CD4-positive, alpha-beta T cell (primary cell): ENCODE measurements at places on chromosomes 2 and 18.

DNA sequence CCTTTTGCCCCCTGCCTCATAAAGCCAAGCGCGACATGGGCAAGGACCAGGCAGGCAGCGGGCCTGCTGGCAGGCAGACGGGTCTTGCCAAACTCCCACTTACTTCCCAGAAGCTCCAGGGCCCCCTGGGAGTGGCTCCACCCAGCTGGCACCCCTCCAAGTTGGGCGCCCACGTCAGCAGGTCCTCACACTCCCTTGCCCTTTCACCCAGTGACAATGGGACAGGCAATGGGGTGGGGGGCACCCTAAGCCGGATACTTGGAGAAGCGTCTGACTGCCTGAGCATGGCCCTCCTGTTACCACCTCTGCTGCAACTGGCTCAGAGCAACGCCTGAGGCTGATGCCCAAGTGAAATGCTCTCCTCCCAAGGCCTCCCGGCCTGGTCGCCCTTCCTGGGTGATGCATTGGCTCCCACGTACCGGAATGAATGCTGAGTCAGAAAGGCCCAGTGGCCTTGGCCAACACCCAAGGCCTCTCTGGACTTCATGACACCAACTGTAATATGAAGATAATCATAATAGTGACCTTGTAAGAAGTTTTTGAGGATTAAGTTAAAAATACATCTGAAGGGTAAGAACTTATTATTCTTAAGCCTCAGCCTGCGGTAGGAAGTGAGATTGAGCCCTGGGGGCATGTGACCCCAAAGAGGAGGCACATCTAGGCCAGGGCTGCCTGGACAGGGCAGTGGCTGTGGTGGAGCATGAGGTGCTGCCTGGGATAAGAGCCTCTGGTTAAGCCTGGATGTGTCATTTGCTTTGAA, 31.6 kb downstream of the KCNK3 start:
- no peak for DNase-seq

DNA sequence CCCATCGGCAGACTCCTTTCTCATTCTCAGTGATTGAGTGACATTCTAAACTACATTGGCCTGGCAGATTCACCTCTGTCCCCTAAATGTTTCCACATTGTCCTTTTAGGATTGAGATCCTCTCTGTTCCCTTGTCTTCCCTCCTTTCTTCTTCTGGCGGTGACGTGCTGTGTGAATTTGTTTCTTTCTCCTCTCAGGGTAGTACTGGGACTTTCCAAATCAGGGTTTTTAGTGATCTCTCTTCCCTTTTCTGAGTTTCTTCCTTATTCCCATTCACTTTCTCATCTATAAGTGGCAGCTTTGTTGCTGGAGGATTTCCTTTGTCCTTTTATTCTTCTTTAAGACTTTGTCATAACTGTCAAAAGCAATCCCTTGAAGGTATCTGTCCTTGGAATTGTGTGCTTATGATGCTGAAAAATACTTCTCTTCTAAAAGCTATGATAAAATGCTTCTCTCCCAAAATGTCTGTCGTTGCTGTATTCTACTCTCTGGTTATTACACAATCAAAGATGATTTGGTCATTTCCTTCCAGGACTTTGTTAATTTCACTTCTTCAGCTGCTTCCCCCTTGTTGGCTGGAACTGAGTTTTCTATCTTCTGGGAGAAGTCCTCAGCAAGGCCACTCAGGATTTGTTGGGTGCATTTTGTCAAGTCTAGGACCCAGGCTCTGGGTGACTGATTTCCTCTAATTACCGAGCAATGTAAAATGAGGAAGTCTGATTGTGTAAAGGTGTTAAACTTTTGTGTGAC, 4.9 kb upstream of the IL1B start:
- no peak for DNase-seq

GRCh38 chr2:187574969-187575750, 20.9 kb upstream of the TFPI start:
- no peak for DNase-seq

DNA sequence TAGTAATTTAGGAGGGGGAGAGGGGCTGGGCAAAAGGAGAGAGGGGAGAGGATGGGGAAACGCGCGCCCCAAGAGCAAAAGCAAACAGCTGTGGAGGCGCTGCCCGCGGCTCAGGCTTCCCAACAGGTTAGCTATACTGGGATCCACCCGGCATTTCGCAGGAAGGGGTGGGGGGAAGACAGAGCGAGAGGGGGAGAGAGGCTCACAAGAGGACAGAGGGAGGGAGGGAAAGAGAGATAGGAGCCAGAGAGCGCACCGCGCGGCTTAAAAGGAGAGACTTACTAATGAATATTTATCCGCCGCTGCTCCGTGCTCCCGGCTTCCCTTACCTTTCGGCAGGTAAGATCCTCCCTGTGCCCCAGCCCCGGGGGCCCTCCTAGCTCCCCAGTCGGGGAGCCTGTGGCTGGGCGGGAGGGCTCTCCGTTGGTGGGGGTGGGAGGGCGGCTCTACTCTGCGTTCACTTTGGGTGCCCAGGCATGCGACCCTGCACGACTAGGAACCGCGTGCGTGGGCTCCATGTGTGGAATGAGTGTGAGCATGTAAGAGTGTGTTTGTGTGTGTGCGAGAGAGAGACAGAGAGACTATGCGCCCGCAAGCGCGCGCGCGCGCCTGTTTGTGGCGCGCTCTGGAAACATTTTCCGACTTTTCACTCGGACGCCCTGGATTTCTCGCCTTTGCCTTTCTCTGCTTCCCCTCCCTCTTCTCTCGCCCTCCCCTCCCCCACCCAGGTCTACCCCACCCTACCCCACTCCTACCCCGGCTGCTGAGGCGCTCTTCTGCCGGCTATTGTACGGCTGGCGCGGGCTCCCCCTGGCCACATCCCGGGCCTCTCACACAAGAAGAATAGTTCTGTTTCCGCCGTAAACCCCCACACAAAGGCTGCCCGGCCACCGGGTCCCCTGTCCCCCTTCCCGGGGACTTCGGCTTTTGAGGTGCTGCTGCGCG, 7.2 kb upstream of the SIX3 start:
- DNase-seq = no peak

- DNase-seq = no peak
Measured at GRCh38 chr2:11160731-11161455, 5.6 kb downstream of the SLC66A3 start.

- no peak for DNase-seq
Measured at GRCh38 chr18:14086458-14087231, 45.6 kb downstream of the ZNF519 start.

- DNase-seq = no peak
Measured at GRCh38 chr18:37534627-37535026, 31.0 kb downstream of the CELF4 start.

- DNase-seq = no peak
Measured at GRCh38 chr2:57444752-57445430, 601.7 kb upstream of the VRK2 start.

DNA sequence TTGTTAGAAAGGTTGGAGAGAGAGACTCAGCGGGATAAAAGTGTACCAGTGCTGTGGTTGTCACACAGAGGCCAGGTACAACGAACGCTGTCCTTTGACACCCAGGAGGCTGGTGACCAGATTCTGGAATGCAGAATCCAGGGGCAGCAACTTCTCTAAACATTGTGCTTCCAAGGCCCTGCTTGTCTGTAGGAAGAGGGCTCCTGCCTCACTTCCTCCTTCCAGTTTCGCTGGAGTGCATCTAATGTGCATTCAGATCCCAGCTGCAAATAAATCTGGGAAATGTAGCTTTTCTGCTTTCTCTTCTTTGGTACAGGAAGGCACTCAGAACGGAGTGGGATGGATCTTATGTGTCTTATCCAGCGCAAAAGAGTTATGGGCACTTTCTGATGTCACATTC, 171.8 kb upstream of the ATP5MC3 start:
- no peak for DNase-seq

DNA sequence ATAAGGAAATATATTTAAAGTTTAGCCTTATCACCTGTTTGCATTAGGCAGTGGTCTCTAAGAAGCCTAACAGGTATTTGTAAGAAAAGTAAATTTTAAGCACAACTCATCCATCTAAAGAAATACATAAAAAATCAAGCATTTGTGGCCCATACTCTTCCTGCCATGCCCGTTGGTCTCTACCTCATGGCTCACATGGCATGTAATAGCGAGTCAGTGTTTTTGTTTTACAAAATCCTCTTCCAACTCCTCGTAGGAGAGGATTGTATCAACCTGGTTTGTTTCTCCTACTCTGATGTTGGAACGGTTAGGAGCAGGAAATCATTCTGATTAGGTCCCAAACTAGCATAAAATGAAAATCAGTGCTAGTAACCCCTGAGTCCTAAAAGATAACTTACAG, 91.8 kb downstream of the FMNL2 start:
- DNase-seq = no peak

DNA sequence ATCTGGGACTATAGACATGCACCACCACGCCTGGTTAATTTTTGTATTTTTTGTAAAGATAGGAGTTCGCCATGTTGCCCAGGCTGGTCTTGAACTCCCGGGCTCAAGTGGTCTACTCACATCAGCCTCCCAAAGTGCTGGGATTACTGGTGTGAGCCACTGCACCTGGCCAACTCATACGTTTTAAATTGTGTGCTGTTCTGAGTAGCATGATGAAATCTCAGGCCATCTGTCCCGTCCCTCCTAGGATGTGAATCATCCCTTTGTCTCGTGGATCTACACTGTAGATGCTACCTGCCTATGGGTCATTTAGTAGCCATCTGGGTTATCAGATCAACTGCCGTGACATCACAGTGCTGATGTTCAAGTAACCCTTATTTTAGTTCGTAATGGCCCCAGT, 38.5 kb upstream of the RMP24 start:
- DNase-seq = no peak

DNA sequence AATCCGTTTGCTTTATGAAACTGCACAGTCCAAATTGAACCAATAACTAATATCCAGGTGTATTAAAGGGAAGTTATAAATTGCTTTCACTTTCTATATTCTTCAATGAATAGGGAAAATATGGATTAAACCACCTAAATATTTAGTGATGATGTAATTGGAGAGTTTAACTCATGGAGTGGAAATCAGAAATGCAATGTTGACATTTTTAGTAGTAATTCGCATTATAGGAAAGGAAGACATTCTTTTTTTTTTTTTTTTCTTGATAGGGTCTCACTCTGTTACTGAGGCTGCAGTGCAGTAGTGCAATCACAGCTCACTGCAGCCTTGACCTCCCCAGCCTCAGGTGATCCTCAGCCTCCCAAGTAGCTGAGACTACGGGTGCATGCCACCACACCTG, 321.9 kb downstream of the RNF144A start:
- DNase-seq = no peak

GRCh38 chr18:25351280-25351775, 638 bp downstream of the ZNF521 start:
- no peak for DNase-seq

GRCh38 chr2:123732563-123732962, 292.5 kb upstream of the CNTNAP5 start:
- no peak for DNase-seq

- no peak for DNase-seq
Measured at GRCh38 chr2:121860758-121861227, 105.3 kb downstream of the TSN start.

DNA sequence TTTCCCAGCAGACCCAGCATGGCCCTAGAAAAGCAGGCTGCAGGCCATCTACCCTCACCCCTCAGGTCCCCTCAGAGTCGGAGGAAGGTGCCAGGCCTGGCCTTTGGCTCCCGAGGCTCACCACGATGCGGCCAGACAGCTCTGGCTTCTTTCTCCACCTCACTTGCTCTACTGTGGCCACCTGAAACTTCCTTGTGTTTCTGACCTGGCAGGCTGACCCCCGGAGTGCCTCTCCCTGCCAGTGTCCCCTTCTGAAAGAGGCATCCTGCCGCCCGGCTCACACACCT, 375.0 kb upstream of the HS6ST1 start:
- no peak for DNase-seq

- no peak for DNase-seq
Measured at GRCh38 chr2:167706800-167707199, 540.6 kb downstream of the STK39 start.

GRCh38 chr2:64021578-64021977, 2.4 kb upstream of the VPS54 start:
- no peak for DNase-seq

- DNase-seq = no peak
Measured at GRCh38 chr2:10196948-10197696, 74.6 kb downstream of the RRM2 start.

DNA sequence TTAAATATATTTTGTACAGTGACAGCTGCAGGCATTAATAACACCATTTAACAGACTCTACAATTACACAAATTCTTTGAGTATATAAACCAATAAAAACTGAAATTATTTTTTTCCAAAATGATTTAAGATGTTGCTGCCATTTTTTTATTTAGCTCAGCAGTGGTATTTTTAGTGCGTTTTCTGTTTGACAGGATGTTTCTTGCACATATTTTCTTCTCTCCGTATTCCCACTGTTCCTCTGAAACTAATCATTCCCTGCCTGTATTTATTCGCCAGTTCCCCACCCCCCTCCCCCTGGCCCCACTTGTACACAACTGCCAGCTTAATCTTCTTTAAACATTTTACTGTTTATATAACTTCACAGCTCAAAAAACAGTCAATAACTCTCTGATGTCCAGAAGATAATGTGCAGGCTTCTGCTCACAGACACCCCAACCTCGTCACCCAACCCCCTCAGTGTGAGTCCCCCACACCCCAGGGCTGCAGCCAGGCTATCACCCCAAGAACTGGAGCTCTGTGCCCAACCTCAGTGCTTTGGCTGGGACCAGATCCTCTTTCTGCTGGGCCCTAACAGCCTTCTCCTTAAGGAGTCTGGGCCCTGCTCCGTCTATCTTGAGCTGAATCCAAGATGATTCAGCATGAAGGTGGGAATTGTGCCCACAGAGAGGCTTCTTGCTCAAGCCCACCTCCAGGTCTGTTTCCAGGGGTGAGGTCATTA, 41.6 kb upstream of the MAP4K4 start:
- no peak for DNase-seq

DNA sequence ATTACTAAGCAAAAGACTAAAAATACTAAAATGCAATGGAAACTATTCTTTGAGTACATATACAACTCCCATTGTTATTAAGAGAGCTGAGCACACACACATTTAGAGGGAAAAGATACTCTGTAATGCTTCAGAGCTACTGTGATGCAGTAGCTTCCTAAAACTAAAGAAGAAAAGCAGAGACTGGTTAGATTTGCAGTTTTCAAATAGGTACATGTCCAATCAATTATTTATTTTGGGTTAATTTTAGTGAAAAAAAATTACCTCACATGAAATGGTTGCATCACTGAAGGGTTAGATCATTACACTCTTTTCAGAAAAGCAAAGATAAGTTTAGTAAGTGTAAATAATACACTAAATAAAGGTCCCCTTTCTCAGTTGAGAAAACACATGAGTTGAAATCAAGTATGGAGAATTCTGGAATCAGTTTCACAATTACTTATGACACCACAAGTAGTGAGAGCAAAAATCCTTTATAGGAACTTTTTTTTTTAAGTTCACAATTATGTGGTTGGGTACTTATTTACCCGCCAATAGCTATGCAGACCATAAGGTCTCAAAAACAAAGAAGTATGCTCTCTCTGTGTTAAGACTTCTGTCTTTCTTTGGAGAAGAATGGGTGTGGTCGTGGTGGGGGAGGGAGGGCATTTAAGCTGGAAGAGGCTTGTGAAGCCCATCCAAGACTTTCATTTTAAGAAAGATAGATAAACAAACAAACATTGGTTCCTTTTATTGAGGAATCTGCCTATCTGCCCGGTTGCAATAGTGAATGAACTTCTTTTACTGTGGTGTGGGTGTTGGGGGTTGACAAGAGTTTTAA, 25.3 kb upstream of the SERTAD2 start:
- no peak for DNase-seq
